Activated CD4-positive, alpha-beta T cell treated with anti-CD3 and anti-CD28 coated beads, Interleukin-2, amount 10 ng/mL, durations not matched to agents 7 days and 5 days (primary cell): ENCODE measurements at places on chromosomes 13 and 19. TPM values are rescaled to one million over a fixed set of nuclear protein-coding genes. Genes with fewer than 3 reads are reported as not detected.

GRCh38 chr13:103291798-103292572 lies 225.8 kb upstream of the SLC10A2 start:
- H3K27ac ChIP-seq, result no peak overlapping the region
- H3K4me3 ChIP-seq, result no peak overlapping the region
- H3K27me3 ChIP-seq, result no peaks in the 10 kb centered on the region
- no peaks in the 10 kb centered on the region for H3K36me3 ChIP-seq

- no peaks in the 10 kb centered on the region for H3K36me3 ChIP-seq
- DNase-seq, result no peak
- no peaks in the 10 kb centered on the region for H3K27me3 ChIP-seq
- H3K27ac ChIP-seq, result no peak overlapping the region
- H3K4me1 ChIP-seq, result no peaks in the 10 kb centered on the region
Observed at GRCh38 chr13:35055705-35056104, 113.6 kb downstream of the NBEA start.

DNA sequence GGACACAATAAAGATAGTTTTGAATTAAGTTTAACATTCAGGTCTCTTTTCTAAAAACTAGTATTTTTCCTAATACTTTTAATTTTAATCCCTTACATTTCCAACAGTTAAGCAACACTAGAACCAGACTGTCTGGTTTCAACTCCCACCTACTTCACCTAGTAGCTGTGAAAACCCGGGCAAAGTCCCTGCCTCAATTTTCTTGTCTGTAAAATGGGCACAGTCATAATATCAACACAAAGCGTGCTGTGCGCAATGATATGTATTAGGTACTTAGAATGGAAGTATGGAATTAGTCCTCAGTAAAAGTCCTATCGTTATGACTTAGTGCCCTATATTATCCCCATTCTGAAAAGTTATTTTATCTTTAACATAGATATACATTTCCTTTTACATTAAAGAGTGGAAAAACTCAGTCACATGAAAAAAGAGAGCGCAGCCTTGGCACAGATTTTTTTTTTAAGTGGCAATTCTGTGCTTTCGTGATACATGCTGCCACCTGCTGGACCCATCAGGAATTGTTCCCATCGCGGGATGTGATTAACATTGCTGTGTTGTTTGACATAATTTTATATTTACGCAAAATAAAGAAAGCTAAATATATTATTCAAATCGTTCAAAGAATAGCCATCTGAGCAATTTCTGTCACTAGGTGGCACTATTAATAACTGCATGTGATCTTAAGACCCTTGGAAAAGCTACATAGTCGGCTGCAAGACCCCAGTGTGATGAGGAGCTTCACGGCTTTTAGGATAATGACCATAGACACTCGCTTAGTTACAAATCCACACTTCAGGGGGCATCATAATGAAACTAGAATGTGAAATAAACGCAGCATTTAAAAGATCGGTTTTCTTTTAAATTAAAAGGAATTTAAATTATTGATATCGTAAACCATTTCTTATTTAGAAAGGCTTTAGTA lies 59.9 kb downstream of the LIG4 start:
- no peak overlapping the region for H3K4me3 ChIP-seq
- peaks cover 2% of the 10 kb centered on the region for H3K27me3 ChIP-seq

- H3K27ac ChIP-seq, result peak overlapping the region; percentile 94
- H3K36me3 ChIP-seq, result peaks cover 3% of the 10 kb centered on the region
- H3K4me1 ChIP-seq, result peaks cover 27% of the 10 kb centered on the region
- H3K27me3 ChIP-seq, result peaks cover 2% of the 10 kb centered on the region
- peak overlapping the region; percentile 25 for H3K4me3 ChIP-seq
Observed at GRCh38 chr13:20219577-20219976, 12.5 kb downstream of the GJB6 start.

GRCh38 chr19:19305696-19306095 lies 14.6 kb downstream of the SUGP1 start:
- H3K4me1 ChIP-seq, result no peaks in the 10 kb centered on the region
- no peak overlapping the region for H3K4me3 ChIP-seq
- no peak for DNase-seq
- H3K36me3 ChIP-seq, result peaks cover 32% of the 10 kb centered on the region
- H3K27ac ChIP-seq, result no peak overlapping the region

DNA sequence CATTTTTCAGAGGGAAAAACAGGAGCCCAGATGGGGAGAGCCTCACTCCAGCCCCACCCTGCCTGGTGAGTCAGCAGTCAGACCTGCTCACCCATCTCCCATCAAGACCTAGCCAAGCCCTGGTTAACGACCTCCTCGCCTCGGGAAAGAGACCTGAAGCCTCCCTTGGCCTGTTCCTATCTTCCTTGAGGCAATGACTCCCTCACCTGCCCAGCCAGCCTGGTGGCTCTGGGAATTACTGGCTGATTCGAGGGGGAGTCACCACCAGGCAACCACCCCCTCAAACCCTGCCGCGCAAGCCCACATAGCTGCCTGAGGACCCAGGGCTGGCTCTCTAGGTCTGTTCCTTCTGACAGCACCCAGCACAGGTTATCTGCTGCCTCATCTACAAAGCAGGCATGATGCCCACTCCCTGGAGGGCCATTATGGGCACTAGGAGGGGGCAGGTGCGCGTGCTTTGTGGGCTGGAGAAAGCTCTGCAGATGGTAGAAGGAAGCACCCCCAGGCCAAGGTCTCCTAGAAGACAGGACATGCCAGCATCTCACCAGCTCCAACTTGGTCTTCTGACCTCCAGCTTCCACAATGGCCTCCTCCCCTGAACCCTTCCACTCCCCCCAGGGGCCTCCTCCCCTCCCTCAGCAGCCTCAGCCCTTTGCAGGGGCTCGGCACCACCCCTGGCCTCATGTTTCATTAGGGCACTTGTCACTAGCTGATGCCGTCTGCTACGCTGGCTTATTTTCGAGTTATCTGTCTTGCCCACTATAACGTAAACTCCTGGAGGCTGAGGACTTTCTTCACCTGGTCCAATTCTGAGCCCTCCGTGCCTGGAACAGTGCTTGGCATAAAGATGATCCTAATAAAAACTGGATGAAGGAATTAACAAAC lies 10.4 kb downstream of the DEDD2 start:
- H3K4me1 ChIP-seq, result peaks cover 60% of the 10 kb centered on the region
- no peaks in the 10 kb centered on the region for H3K27me3 ChIP-seq
- H3K27ac ChIP-seq, result peak overlapping the region; percentile 80
- peaks cover 70% of the 10 kb centered on the region for H3K36me3 ChIP-seq
- no peak for DNase-seq
- H3K4me3 ChIP-seq, result no peak overlapping the region

DNA sequence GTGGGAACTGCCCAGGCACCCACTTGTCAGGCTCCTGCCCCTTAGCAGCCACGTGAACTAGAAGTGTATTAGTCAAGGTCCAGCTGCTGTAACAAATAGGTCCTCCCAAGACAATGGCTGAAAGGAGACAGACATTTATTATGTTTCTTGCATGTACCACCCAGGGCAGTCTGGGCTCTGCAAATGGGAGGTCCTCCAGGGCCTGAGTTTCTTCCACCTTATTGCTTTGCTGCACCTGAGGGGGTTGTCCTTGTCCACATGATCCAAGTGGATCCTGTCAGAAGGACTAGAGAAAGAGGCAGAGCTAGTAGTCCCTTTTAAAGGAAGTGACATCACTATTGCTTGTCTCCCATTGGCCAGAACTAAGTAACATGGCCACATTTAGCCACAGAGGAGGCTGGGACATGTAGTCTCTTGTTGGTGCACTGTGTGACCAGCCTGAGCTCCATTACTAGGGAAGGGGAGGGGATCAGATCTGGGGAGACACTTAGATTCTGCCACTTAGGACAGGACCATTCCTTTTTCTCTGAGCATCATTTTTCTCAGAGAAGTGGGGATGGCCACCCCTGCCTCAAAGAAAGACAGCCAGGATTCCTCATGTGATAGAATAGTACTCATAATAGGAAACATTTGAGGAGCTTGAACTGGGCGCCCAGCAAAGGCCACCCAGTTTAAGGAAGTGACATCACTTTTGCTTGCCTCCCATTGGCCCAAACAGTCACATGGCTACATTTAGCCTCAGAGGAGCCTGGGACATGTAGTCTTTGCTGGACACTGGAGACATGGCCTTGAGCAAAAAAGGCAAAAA lies 15.1 kb downstream of the CC2D1A start:
- peak overlapping the region; percentile 58 for H3K27ac ChIP-seq
- peak; percentile 38 for DNase-seq
- no peak overlapping the region for H3K4me3 ChIP-seq
- no peaks in the 10 kb centered on the region for H3K27me3 ChIP-seq

GRCh38 chr13:113630804-113631203 lies 27.2 kb downstream of the ATP4B start:
- H3K27me3 ChIP-seq, result no peaks in the 10 kb centered on the region
- H3K4me1 ChIP-seq, result peaks cover 20% of the 10 kb centered on the region
- H3K36me3 ChIP-seq, result peaks cover 44% of the 10 kb centered on the region
- DNase-seq, result no peak
- H3K4me3 ChIP-seq, result no peak overlapping the region

GRCh38 chr19:48489608-48490216 lies 20.5 kb downstream of the CYTH2 start:
- no peak overlapping the region for H3K4me3 ChIP-seq
- DNase-seq, result peak; percentile 81

DNA sequence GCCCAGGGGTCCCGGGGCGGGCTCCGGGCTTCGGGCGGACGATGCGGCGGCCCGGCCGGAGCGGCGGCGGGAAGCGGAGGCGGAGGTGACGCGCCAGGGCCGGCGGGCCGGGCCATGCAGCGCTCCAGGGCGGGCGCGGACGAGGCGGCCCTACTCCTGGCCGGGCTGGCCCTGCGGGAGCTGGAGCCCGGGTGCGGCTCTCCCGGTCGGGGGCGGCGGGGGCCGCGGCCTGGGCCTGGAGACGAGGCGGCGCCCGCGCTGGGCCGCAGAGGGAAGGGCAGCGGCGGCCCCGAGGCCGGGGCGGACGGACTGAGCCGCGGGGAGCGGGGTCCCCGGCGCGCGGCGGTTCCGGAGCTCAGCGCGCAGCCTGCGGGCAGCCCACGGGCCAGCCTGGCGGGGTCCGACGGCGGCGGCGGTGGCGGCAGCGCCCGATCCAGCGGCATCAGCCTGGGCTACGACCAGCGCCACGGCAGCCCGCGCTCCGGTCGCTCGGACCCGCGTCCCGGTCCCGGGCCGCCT lies 362 bp downstream of the WTIP start:
- H3K4me3 ChIP-seq, result no peak overlapping the region
- H3K4me1 ChIP-seq, result peaks cover 2% of the 10 kb centered on the region
- H3K27me3 ChIP-seq, result peaks cover 49% of the 10 kb centered on the region

Gene FUZ
- 13.3 TPM for total RNA-seq

Gene LILRA2
- not detected for total RNA-seq

Gene NCAN
- total RNA-seq, result not detected
